Kidney epithelial cell (primary cell): ENCODE measurements at places on chromosomes 4 and X. TPM values are rescaled to one million over a fixed set of nuclear protein-coding genes. Genes with fewer than 3 reads are reported as not detected.

AMBN gene
- not detected in 2 replicates for total RNA-seq

CXCL10 gene
- total RNA-seq: 0.34 TPM in 1 of 2 replicates, not detected in the other

C4orf17 gene
- not detected in 2 replicates for total RNA-seq

TNIP3 gene
- 0.21 and 1.1 TPM in 2 replicates for total RNA-seq

GLRA2 gene
- total RNA-seq: not detected in 2 replicates
